ENCODE measurements at places on chromosomes 4 and X.

DNA sequence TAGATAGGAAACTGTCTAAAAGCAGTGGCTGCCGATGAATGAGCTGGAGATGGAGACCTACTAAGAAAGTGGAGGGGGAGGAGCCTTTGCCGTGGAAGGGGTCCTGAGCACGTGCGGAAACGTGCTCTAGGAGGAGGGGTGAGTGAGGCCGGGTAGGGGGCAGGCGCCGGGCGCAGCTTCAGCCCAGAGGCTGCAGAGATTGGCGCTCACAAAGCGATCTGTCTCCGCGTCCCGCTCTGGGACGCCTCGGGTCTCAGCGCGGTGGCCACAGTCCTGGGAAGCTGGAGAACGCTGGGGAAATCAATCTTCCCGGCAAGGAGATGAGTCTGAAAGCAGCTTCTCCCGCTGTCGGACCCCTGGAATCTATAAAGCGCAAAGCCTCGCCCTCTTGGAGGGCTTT is 444 bp upstream of the ARHGAP6 start:
- DNase-seq, result no peak

DNA sequence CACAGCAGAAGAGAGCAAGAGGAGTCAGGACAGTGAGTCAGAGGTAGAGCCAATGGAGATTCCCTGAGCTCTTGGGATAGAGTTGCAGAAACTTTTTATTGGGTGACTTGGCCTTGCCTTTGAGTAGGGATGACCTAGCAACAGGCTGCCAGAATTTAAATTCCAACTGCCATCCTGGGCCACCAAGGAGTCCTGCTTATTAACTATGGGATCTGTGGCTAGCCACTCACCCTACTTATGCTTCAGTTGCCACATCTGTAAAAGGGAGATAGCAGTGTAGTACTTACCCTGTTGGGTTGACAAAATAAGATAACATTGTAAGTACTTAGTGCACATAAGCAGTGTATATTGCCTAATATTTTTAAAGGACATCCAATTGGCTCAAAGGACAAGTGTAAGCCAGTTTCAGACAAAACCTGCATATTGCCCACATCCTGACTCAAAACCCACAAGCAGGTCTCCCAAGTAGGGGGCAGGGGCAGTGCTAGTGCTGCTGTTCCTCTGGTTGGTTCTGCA is 43.5 kb upstream of the TMEM164 start:
- no peak for DNase-seq

DNA sequence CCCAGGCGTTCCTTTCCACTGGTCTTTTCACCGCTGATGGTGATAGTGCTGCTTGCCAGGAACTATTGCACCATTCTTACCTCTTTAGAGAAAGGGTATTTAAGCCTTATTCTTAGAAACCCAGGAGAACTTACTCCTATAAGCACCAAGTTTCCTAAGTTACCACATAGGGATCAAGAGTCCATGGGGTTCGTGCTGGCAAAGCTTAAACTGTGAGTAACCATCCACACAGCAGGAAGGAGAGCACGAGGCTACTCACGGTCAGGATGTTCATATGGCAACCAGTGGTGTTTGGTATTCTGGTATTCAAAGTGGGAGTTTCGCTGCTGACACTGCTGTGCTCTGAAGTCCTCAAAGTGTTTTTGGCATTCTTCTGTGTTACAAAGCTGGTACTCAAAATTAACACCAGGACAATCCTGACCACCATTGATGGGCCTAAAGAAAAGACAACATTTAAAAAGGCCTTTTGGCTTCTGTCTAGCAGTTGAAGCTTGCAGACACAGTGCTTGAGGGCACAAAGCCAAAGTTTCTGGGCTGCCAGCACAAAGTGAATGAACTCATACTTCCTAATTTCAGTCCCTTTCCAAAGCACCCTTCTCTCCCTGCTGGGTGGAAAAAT is 256.9 kb downstream of the ADAMTS3 start:
- no peak for DNase-seq

GRCh38 chrX:122092978-122093377 is 1045.6 kb downstream of the GLUD2 start:
- no peak for DNase-seq

GRCh38 chrX:13994104-13994503 is 35.6 kb downstream of the GEMIN8 start:
- DNase-seq, result no peak

GRCh38 chr4:182537031-182537795 is 294.0 kb downstream of the TENM3 start:
- no peak for DNase-seq

GRCh38 chr4:83281307-83281706 is 3.3 kb downstream of the COQ2 start:
- no peak for DNase-seq

- no peak for DNase-seq
Observed at GRCh38 chr4:40675166-40675565, 45.5 kb upstream of the RBM47 start.

DNA sequence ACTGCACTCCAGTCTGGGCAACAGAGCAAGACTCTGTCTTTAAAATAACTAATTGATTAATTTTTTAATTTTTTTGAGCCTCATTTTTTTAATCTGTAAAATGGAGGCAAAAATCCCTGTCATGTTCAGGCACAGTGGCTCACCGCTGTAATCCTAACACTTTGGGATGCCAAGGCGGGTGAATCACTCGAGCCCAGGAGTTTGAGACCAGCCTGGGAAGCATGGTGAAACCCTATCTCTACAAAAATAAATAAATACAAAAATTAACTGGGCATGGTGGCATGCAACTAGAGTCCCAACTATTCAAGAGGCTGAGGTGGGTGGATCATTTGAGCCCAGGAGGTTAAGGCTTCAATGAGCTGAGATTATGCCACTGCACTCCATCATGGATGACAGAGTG is 15.4 kb downstream of the AMTN start:
- no peak for DNase-seq

DNA sequence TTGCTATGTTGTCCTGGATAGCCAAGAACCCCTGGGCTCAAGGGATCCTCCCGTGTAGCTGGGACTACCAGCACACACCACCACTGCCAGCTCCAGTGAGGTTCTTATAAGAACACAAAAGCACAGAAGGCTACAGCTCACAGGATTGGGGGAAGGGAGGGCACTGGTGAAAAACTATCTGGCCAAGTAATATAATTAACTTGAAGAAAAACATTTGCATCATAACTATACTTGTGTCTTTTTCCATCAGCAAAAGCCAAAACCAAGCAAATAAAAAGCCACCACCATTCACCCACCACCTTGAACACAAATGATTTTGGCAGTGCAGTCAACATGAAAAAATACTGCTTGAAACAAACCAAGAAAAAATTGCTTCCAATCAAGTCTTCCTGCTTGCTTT is 188.2 kb downstream of the MAML3 start:
- DNase-seq, result no peak

DNA sequence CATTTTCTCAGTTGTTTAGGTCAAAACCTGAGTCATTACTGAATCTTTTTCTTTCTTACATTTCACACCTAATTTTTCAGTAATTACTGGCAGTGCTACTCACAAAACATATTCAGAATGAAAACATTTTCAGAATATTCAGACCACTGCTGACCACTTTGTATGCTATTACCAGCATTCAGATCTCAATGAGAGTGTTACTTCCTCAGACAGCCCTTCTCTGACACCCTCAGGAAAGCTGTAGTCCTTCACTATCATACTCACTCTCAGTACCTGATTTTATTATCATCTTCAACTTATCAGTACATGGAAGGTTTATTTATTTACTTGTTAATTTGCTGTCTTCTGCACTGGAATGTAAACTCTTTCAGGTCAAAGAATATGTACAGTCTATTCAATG is 12.3 kb upstream of the ALB start:
- DNase-seq, result no peak

DNA sequence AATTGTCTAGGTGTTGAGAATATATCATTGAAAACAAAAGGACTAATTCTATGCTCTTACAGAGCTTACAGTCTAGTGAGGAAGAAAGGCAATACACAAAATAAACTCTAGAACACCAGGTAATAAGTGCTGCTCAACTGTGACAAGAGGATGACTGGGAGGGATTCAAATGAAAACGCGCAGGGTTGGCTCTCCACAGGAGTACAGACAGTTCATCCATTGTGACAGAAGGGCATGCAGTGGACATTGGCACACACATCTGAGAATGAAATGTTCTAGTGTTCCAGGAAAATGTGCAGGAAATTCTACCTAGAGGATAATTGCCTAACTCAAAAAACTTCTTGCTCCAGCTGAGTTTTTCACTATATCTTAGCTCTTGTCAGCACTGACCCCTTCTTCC is 492.0 kb downstream of the IDS start:
- DNase-seq, result no peak

- DNase-seq, result no peak
Observed at GRCh38 chr4:13705521-13706041, 78.1 kb upstream of the BOD1L1 start.

DNA sequence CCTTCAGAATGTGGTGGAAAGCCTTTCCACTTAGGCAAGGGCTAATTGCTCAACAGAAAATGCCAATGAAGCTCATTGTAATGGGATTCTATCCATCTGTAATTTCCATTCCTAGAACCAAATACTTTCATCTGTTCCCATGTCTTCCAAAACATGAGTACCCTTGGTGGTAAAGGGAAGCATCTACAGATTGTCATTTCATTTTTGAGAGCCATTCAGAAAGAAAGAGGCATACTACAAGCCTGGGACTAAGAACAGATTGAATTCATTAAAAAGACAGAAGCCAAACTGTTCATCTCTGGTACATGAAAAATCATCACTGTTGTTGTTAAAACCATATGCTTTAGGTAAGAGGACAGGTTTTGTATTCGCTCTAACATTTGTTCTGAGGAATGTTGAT is 43.6 kb upstream of the DCTD start:
- no peak for DNase-seq

GRCh38 chr4:174091130-174091529 is 192.3 kb downstream of the FBXO8 start:
- no peak for DNase-seq

GRCh38 chr4:93080316-93080715 is 748.2 kb upstream of the ATOH1 start:
- DNase-seq, result no peak

DNA sequence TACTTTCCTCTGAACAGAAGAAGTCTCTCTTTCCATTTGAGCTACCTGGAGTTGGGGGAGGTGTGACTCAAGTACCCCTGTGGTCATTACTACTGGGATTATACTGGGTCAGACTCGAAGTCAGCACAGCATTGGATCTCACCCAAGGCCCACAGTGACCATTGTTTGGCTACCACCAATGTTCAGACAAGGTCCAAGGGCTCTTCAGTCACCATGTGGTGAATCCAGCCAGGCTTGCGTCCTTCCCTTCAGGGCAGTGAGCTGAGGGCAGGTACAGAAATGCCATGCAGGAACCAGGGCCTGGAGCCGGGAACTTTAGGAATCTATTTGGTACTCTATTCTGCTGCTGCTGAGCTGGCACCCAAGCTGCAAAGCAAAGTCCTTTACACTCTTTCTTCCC is 5.5 kb upstream of the SLC4A4 start:
- no peak for DNase-seq

DNA sequence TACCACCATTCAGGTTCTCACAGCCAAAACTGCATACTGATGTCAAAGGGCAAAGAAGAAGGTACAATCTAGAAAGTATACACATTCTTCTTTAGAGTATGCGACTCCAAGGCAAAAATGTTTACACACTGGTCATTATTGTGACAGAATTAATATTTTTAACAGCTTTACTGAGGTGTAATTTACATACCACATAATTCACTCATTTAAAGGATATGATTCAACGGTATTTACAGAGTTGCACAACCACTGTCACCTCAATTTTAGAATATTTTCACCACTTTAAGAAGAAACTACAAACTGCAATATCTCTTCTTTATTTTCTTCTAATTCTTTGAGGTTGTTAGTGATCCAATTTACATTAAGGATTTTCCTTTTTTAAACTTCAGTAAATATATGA is 325.4 kb upstream of the SMIM31 start:
- DNase-seq, result no peak

DNA sequence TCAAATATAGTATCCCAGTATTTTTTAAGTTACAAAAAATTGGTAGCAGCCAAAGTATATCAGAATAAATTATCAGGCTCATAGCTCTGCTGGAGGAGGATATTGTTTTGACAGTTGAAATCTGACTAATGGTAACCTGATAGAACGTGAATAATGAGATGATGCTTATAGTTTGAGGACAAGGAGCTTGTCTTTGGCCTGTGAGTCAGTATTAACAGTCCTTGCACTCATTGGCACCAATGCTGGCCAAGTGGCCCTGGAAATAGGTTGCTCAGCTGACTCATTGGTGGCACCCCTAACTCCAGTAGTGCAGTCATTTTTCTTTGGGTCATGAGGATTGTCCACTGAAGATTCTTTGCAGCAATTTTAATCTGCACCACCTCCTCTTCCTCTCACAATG is 203.3 kb upstream of the JADE1 start:
- no peak for DNase-seq

- DNase-seq, result no peak
Observed at GRCh38 chrX:147953976-147954375, 27.2 kb upstream of the FMR1NB start.

DNA sequence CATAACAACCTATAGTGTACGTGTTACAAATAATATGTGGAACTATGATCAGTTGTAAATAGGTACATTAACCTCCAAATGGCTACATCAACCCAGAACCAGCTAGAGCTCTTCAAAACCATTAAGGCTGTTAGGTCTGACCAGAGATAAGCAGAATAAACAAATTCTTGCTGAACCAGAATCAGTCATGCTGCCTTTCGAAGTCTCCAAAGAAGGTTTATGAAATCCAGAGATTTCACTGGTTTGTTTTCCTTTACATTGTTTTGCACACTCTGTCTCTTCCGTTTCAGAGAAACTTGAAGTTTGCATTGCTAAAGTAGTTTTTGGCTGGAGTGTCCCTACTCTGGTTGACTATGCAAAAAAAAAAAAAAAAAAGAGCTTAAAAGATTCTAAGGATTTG is 177.3 kb upstream of the SLIT2 start:
- no peak for DNase-seq

- no peak for DNase-seq
Observed at GRCh38 chr4:11428231-11428898, at the start of gene HS3ST1. Gene HS3ST1, minus strand, starts transcription at chr4:11428894. Its CDS starts 28,889 bp downstream, at chr4:11400005.

- DNase-seq, result no peak
Observed at GRCh38 chr4:25813448-25814106, 49.2 kb downstream of the SEL1L3 start.

DNA sequence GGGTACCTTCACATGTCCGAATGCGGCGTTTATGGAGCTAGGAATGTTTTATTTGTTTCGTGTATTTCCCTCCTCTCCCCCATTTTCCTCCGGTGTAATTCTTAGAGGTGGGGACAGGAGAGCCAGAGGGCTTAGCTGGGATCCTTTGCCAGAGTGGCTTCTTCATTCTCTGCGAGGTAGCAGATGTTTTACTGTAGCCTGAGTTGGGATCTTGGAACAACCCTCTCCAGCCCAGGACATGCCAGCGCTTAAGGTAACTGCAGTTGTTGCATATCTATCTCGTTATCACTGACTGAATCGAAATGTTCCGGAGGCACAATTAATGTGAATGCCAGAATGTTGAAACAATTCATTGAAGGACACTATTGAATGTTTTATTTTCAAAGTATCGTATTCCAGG is 59.0 kb upstream of the DYNLT3 start:
- DNase-seq, result no peak

Measured in activated T-helper 1 cell treated with anti-CD3 and anti-CD28 coated beads, Interleukin-2, amount 50 U/mL, for 16 hours (primary cell).